ENCODE measurements at places on chromosomes 7 and 10.
A peak's percentile ranks its signal among the peaks of the same experiment; 100 is the strongest.

- no peak for DNase-seq
Observed at GRCh38 chr7:29315892-29316270, 121.3 kb downstream of the CHN2 start.

GRCh38 chr7:38840736-38841460 is 68.1 kb downstream of the VPS41 start:
- DNase-seq, result peak; percentile 80

GRCh38 chr7:46850563-46851330 is 731.2 kb downstream of the TNS3 start:
- no peak for DNase-seq

GRCh38 chr7:2521952-2522591 is 2.5 kb downstream of the LFNG start:
- peak; percentile 82 for DNase-seq

Data from kidney tubule cell (primary cell).